ENCODE measurements at places on chromosomes 5 and 9.

GRCh38 chr9:115673599-115673998, 480.0 kb upstream of the PAPPA start:
- DNase-seq, result no peak

DNA sequence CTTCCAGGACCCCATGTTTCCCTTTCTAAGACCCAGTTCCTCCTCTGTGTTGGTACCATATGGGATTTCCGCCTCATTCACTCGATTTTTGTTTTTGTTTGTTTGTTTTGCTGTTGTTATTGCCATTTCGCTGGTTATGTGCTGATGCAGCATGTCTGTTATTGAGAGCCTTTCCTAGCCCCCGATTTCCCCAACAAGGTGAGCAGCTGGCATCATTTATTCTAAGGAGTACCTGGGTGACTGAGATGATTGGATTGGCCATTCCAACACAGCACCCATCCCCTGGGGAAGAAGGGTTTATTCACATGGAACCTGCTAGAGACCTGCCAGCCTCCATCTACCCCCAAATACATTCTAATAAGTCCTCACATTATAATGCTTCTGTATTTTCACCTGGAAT, 2.7 kb downstream of the GLRA1 start:
- no peak for DNase-seq

- DNase-seq, result no peak
Observed at GRCh38 chr5:116343961-116344360, 230.7 kb downstream of the SEMA6A start.

GRCh38 chr9:77403239-77403638, 225.9 kb downstream of the VPS13A start:
- no peak for DNase-seq

DNA sequence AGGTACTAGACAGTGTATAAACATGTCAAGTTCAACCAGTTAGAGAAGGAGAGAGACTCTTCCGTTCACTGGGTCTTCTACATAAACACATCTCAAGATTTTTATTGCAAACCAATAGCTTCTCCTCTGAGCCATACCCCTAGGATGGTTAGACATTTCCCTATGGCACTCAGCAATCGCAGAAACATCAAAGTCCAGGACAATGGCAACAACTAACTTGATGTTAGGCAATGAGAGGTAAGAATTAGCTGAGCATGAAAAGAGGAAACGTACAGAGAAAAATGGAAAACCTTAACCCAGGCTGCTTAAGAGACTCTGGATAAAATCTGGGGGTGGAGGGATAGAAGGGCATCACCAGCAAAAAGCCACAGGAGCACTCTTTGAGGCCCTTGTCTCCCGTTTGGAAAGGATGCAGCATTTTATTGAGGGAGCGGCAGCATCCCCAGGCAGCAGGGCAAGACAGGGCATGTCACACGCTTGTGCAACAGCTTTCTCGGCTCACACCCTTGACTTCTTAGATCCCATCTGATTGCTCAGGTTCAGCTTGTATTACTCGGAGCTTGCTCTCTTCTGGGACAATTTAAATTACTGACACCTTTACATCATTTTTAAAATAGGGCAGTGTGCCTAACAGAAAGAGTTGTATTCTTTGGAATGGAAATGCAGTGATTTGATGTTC, 8.6 kb upstream of the PSAT1 start:
- no peak for DNase-seq

- DNase-seq, result no peak
Observed at GRCh38 chr5:31886206-31886605, 247.3 kb downstream of the PDZD2 start.

- DNase-seq, result no peak
Observed at GRCh38 chr9:133843751-133844397, 105.7 kb upstream of the SARDH start.

DNA sequence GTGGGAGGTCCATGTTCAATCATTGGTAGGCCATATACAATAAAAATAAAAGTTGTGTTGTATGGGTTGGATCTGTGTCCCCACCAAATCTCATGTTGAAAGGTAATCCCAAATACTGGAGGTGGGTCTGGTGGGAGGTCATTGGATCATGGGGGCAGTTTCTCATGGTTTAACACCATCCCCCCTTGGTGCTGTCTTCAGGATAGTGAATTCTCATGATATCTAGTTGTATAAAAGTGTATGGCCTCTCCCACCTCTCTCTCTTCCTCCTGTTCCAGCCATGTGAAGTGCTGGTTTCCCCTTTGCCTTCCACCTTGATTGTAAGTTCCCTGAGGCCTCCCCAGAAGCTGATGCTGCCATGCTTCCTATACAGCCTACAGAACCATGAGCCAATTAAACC, 15.1 kb downstream of the SPATA9 start:
- no peak for DNase-seq

DNA sequence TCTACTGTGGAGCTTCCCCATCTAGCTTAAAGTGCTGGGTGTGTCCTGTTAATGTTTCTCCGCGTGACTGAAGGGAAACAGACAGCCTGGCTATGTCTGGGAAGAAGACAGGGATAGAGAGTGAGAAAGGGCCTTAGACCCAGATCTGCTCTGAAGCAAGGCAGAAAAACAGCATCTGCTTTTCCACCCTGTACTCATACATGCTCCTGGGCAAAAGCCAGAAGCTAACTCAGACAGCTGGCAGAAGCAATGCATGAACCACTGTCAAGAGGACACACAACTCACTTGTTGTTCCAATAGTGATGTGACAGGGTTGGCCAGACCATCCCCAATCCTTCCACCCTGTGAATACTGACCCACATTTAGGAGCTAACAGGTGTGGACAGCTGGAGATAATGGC, 63.3 kb downstream of the DPYSL3 start:
- no peak for DNase-seq

DNA sequence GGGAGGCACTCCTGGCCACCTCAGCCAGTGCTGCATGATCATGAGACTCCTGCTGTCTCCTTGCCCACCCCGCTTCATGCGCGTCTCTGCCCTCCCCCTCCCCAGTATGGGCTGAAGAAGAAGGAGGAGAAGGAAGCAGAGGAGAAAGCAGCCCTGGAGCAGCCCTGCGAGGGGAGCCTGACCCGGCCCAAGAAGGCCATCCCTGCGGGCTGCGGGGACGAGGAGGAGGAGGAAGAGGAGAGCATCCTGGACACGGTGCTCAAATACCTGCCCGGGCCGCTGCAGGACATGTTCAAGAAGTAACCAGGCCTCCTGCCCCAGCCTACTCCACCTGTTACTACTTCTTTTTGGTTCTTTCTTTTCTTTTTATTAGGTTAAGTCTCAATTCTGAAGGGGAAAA, 8.4 kb downstream of the CPLX2 start:
- no peak for DNase-seq

DNA sequence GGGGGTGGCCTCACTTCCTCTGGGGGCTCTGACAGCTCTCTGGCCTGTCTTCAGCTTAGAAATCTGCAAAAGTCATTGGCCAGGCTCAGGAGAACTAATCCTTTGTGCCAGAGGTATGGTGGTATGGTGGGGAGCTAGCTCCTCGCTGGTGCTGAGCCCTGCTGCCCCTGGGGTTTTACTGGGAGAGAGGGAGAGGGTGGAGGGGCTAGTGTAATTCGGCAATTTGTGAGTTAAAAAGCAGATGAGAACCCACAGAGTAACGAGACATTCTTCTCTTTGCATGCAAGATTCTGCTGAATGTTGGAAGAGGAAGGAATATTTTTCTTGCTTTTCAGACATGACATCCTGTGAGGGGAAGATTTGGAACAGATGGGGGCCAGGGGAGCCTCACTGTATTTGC, 65.5 kb upstream of the SPRY4 start:
- DNase-seq, result no peak

- no peak for DNase-seq
Observed at GRCh38 chr5:106397700-106398099, 1273.0 kb downstream of the EFNA5 start.

DNA sequence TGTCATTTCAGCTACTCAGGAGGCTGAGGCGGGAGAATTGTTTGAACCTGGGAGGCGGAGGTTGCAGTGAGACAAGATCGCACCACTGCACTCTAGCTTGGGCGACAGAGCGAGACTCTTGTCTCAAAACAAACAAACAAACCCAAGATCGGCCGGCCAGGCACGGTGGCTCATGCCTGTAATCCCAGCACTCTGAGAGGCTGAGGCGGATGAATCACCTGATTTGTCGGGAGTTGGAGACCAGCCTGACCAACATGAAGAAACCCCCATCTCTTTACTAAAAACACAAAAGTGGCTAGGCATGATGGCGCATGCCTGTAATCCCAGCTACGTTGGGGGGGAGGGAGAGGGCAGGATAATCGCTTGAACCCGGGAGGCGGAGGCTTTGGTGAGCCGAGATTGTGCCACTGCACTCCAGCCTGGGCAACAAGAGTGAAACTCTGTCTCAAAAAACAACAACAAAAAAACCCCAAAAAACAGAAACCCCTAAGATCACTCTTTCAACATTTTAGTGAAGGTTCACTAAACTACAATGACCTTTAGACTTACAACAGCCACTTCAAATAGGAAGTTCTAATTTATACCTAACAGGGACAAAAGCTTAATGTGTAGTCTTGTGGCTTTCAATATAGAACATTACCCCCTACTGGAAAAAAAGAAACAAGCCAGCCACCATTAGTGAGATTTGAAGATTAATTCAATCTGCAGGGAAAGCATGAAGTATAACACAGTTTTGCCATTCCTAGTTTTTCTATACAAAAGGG, 7.0 kb downstream of the HSPA9 start:
- DNase-seq, result no peak

GRCh38 chr5:111555760-111556159, 43.4 kb upstream of the STARD4 start:
- DNase-seq, result no peak

DNA sequence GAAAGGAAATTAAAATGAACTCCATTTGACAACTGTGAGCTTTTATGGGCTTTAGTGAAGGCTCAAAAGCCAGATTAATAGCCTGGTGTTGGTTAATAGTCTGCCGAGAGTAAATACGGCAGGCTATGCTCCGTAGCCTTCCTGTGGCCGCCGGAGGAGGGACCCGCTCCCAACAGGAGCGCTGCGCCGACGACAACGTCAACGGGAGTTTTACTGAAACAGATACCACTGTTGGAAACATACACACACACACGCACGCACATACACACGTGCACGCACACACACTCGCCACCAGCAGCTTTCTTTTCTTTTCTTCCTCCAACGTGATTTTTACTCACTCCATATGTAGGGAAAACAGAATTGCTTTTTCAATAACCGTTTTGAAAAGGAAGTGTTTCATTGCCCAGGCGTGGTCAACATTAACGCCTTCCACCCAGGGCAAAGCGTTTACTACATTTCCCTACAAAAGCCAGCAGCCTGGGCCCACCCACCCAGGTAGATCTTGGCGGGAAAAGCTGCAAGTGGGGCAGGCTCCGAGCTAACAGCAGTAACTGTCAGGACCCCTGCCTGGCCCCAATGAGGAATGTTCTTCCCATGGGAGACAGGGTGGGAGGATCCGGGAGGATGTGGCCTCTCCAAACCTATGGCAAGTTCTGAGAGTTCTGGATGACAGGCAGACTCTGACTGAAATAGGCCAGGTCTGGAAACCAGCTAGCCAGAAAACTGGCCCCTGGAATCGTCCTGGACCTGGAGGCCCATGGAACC, 72.3 kb downstream of the PAX5 start:
- no peak for DNase-seq

DNA sequence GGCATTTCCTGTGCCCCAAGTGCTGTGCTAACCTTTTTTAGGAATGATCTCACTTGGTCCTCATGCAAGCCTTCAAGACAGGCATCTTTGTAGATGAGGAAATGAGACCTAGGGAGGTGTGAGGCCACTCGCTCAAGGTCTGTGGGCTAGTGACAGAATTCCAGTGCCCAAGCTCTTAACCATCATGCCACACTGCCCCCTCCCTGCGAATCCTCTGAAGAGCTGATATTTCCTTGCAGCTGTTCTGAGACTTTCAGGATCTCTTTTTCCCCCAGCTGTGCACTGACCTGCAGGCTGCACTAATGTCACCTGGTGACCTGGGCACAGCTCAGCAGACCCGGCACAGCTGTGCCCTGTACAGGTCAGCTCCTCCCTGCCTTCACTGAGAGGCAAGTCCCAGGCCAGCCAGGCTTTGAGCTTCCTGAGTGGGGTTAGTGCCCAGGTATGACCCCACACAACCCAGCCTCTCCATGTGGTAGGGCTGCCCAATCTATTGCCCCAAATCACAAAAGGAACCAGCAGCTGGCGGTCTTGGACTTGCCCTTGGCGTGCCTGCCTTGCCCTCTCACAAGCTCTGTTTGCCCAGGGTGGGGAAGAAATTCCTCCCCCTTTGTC, 32.7 kb downstream of the MORN5 start:
- DNase-seq, result no peak

- no peak for DNase-seq
Observed at GRCh38 chr9:120421977-120422376, 158.0 kb downstream of the CDK5RAP2 start.

DNA sequence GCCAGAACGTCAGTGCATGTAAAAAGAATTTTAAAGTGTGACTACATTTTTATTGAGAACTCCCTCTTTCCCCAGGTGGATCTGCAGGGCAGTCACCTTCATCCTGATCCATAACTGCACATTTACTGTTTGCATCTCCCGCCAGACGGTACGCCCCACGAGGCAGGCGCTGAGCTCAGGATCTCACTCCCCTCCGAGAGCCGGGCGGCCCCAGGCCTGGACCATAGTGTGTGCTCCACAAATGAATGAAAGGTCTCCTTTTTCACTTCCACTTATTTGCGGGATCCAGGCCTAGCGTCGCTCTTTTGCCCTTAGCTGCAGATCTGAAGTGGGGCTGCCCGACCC, 378 bp downstream of the DROSHA start:
- DNase-seq, result peak; percentile 78

DNA sequence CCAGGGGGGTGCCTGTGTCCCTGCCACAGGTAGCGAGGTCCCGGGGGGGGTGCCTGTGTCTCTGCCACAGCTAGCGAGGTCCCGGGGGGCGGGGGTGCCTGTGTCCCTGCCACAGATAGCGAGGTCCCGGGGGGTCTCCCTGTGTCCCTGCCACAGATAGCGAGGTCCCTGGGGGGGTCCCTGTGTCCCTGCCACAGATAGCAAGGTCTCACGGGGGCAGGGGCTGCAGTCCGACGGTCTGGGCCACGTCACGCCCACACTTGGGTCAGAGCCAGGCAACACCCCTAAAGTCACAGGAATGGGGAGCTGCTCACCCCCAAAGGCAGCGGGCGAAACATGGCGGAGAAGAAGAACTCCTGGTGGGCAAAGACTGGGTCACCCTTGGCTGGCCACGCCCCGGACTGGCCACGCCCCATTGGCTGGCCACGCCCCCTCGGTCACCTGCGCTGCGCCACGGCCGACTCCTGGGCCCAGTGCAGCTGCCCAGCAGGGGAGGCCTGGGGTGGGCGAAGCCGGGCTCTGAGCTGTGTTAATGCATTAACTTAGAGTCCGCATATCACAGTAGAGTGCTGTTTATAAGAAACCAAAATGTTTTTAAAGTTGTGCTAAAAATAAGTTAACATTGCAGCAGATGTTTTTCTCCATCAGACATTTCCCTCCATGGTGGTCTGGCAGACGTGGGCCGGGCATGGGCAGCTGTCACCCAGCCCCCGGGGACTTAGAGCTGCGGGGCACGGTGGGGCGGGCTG, 7.0 kb downstream of the NOXA1 start:
- DNase-seq, result peak; percentile 45

All from aorta (tissue), 5 donors.